ENCODE measurements at places on chromosomes 2 and 18. TPM values are rescaled to one million over a fixed set of nuclear protein-coding genes. Genes with fewer than 3 reads are reported as not detected.

The ACTG2 gene
- total RNA-seq = not detected

The DNAH7 gene
- total RNA-seq = not detected

The RUFY4 gene
- total RNA-seq = not detected

The CPLX4 gene
- total RNA-seq = not detected

The NXPH2 gene
- 1.6 TPM for total RNA-seq

The ARHGAP15 gene
- not detected for total RNA-seq

The TMEM17 gene
- 5.8 TPM for total RNA-seq

The OSR1 gene
- 2.6 TPM for total RNA-seq

The CIB4 gene
- total RNA-seq = not detected

The SCN7A gene
- not detected for total RNA-seq

The FEV gene
- not detected for total RNA-seq

The CD8B gene
- not detected for total RNA-seq

The SRD5A2 gene
- not detected for total RNA-seq
